ENCODE measurements at places on chromosomes 1 and 21.
A peak's percentile ranks its signal among the peaks of the same experiment; 100 is the strongest.

DNA sequence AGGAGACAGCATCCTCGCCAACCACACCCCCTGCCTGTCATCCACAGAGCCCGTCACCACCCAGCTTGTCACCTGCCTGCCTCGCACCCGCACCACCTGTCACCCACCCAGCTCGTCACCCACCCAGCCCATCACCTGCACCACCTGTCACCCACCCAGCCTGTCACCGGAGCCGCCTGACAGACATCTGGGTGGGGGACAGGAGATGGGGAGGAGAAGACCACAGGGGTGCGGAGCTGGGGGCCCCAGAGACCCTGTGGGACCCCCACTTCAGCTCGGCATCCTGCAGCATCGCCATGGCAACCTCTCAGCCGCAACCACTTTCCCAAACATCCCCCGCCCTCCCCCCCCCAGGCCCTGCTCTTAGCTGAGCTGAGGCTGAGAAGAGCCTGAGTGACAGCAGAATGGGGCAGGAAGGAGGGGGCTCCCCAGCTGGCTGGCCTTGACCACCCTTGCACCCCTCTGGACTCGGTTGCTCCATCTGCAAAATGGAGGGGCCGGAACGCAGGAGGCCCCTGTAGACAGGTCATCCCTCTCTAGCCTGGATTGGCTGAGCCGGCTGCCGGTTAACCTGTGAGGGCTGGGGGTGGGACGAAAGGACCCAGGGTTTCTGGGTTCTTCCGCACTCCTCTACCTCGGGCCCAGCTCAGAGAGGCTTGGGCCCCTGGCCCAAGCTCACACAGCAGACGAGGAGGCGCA is 11.6 kb downstream of the AHDC1 start:
- no peak for DNase-seq
- H3K27me3 ChIP-seq = no peaks in the 10 kb centered on the region
- H3K4me1 ChIP-seq = no peaks in the 10 kb centered on the region
- no peaks in the 10 kb centered on the region for H3K36me3 ChIP-seq

GRCh38 chr1:55012661-55013060 is 13.9 kb downstream of the BSND start:
- peaks cover 5% of the 10 kb centered on the region for H3K27me3 ChIP-seq
- no peaks in the 10 kb centered on the region for H3K4me1 ChIP-seq
- no peaks in the 10 kb centered on the region for H3K36me3 ChIP-seq
- no peak for DNase-seq
- H3K4me3 ChIP-seq = no peak overlapping the region
- no peak overlapping the region for H3K27ac ChIP-seq

- no peak overlapping the region for H3K27ac ChIP-seq
- no peaks in the 10 kb centered on the region for H3K36me3 ChIP-seq
- DNase-seq = peak; percentile 3
- peaks cover 4% of the 10 kb centered on the region for H3K4me1 ChIP-seq
- no peak overlapping the region for H3K4me3 ChIP-seq
Measured at GRCh38 chr1:54559771-54560231, 11.8 kb downstream of the ACOT11 start.

DNA sequence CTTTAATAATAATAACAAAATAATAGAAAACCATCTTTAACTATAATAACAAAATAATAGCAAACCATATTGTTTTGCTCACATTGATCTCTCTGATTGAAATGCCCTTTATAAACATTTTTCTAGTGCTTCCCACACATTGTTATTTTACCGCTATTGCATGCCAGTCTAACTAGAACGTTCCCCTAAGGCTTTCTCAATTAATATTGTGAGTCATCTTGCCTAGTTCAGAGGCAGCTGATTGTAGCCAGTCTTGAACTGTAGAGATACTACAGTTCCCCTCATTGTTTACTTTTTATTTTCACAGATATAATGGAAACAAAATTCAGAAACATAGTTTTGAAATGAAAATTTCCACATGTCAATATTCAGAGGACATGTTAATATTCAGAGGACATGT is 192.3 kb upstream of the ADGRL4 start:
- H3K27me3 ChIP-seq = no peaks in the 10 kb centered on the region
- no peak overlapping the region for H3K4me3 ChIP-seq
- H3K27ac ChIP-seq = no peak overlapping the region

GRCh38 chr1:2210084-2210653 is 15.6 kb upstream of the FAAP20 start:
- H3K4me3 ChIP-seq = no peak overlapping the region
- H3K4me1 ChIP-seq = peaks cover 9% of the 10 kb centered on the region
- no peak for DNase-seq
- no peaks in the 10 kb centered on the region for H3K27me3 ChIP-seq

GRCh38 chr21:35050348-35051286 is 1.5 kb upstream of the RUNX1 start:
- no peak for DNase-seq
- no peaks in the 10 kb centered on the region for H3K27me3 ChIP-seq
- peak overlapping the region; percentile 87 for H3K4me3 ChIP-seq
- H3K4me1 ChIP-seq = peaks cover 80% of the 10 kb centered on the region

DNA sequence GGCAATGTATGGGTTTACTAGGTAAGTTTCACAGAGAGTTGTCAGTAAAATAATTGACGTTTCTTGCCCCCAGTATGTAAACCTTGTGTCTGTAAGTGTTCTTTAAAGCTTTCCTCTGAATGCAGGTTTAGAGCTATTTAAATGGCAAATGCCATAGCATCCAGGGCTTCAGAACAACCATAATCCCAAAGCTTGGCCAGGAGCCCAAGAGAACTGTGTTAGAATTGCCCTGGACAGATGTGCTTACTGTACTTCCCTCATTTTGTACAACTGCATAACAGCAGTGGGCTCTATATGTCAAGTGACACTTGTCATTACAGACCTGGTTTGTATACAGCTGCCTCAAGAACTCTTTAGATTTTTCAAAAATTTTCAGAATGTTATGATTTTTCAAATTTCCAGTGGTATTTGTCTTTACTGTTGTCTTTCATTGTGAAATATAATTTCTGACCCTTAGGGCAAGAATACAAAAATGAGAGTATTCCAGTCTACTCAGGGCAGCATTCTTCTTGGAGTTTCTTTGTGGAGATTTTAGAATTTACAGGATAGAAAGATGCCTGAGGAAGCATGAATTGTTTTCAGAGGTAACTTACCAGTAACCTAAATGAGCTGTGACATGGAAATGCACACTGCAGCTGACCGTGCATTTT is 136.9 kb upstream of the L1TD1 start:
- H3K27ac ChIP-seq = no peak overlapping the region
- no peaks in the 10 kb centered on the region for H3K27me3 ChIP-seq
- no peak overlapping the region for H3K4me3 ChIP-seq
- H3K36me3 ChIP-seq = peaks cover 26% of the 10 kb centered on the region
- DNase-seq = no peak
- no peaks in the 10 kb centered on the region for H3K4me1 ChIP-seq

DNA sequence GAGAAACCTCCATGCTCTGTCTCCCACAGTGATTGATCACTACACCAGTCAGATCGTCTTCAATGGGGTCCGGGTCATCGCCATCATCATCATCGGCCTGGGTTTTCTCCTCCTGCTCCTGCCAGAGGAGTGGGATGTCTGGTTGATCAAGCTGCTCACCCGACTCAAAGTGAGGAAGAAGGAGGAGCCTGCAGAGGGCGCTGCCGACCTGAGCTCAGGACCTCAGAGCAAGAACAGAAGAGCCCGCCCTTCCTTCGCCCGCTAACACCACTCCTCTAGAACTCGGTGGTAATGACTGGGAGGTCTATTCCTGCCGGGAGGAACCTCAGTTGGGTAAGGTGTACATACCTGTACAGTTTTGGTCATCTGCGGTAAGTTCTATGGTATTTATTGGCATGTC is 50.3 kb upstream of the COA6 start:
- H3K4me1 ChIP-seq = peaks cover 19% of the 10 kb centered on the region
- H3K36me3 ChIP-seq = no peaks in the 10 kb centered on the region
- DNase-seq = peak; percentile 70
- H3K27ac ChIP-seq = no peak overlapping the region

DNA sequence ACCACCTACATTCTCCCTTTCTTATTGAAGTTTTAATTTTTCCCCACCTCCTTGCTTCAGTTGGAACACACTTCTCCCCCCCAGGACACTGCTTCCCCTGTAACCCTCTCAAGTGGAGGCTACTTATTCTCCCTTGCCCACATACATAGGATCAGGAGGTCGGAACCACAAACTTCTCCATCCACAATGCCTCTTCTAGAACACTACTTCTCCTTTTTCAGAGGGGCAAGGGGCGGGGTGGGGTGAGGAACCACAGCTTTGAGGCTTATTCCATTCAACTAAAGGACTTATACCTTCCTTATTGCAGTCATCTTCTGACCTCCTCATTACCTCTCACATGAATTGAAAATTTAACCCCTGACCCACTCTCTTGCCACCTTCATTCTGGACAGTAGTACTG is 81.3 kb downstream of the NEK7 start:
- H3K27ac ChIP-seq = no peak overlapping the region
- no peak overlapping the region for H3K4me3 ChIP-seq
- DNase-seq = no peak
- no peaks in the 10 kb centered on the region for H3K27me3 ChIP-seq
- H3K36me3 ChIP-seq = peaks cover 25% of the 10 kb centered on the region
- peaks cover 46% of the 10 kb centered on the region for H3K4me1 ChIP-seq

DNA sequence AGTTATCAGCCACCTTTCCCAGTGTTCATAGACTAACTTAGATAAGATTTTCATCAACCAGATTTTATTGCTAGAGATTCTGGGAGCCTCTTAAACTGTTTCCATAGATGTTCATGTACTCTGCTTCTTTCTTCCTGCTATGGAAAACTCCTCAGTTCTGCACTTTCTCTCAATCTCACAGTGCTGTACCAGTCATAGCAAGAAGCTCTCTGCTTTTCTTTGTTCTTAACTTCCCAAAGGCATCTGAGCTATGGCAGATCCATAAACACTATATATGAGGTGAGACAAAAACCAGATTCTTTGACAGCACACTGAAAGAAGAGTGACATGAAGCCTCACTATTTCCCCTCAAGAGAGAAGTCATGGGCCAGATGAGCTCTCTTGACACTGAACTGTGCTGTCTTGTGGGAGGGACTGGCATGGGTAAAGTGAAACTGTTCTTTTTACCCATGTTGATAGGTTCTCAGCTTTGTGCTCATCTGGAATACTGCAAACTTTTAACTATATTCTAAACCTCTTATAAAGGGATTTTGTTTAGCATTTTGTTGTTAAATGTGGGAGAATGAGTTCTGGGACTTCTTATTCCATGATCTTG is 64.2 kb upstream of the LYPLAL1 start:
- no peak overlapping the region for H3K27ac ChIP-seq
- H3K4me1 ChIP-seq = no peaks in the 10 kb centered on the region
- no peak for DNase-seq
- peaks cover 4% of the 10 kb centered on the region for H3K27me3 ChIP-seq
- H3K36me3 ChIP-seq = peaks cover 2% of the 10 kb centered on the region
- H3K4me3 ChIP-seq = no peak overlapping the region
